ENCODE measurements at places on chromosomes 12 and 14. TPM values are rescaled to one million over a fixed set of nuclear protein-coding genes. Genes with fewer than 3 reads are reported as not detected.

ZDHHC22 gene
- not detected for total RNA-seq

DNA sequence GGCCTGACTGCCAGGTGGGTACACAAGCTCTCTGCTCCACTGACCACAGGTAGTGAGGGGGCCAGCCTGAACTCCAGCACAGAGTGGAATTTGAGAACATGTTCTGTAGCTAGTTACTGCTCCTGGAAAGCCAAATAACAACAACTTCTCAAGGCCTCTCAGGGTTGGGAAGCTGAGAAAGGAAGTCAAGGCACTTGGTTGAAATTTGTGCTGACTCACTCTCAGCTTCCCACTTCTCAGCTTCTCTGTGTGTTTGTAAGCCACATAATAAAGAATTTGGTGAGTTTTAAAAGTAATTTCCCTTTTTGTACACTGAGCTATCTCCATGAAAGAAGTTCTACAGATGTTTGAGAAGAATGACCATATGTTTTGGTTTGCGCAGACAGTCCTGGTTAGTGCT is 234.9 kb downstream of the KTN1 start:
- DNase-seq, result no peak

NDUFA12 gene
- 80.2 TPM for total RNA-seq

DNA sequence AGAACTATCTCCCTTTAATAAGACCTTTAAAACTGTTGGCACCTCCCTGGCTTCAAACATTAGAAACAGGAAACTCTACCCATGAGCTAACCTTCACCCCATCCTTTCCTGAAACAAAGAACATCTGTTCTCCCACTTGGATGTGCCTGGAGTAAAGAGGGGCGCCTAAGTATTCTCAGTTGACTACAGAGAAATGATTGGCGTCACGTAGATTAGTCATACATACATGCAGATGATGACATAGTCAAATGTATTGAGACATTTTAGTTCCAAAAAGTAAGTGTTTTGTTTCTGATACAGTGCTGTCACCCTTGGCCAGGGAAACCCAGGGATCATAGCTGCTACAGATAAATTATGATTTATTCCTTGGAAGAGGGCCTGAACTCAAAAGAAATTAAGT is 260.0 kb upstream of the PLEKHG7 start:
- DNase-seq, result no peak

GRCh38 chr14:34707722-34708121 is 6.7 kb downstream of the CFL2 start:
- DNase-seq, result no peak

DNA sequence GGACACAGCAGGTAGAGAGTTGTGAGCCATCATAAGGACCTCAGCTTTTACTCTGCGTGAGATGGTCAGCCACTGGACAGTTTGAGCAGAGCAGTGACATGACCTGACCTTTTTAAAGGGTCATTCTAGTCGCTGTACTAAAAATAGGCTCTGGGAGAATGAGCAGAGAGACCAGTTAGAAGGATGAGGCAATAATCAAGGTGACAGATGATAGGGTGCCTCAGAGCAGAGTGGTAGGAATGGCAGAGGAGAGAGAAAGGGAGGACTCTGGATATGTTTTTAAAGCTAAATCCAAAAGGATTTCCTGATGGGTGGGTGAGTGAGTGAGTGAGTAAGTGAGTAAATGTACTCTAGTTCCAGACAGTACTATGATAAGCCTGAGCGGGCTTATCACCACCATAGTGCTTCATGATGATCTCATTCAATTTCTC is 83.6 kb upstream of the ARHGAP5 start:
- no peak for DNase-seq

DNA sequence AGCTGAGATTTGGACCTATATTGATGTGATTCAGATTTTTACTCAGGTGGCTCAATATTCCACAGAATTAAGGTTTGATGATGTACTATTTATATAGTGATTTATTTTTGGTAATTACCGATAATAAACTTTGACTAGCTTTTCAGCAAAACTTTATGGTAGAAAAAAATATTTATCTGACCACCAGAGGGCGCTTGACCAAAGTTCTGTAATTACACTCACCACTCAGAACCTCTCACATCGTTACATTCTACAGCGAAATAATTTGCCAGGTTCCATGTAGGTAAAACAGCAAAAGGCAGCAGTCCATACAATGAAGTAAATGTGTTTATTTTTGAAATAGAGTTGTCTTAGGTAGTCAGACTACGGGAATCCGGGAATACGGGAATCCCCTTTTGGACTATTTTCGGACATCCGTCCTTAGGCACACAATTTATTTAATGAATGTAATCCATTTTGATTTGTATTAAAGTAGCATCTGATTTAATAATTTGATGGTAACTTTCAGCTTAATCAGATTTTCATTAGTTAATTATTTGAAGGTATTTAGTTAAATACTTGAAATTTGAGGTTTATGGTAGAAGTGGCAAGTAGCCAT is 143.0 kb upstream of the DDHD1 start:
- no peak for DNase-seq

DGKA gene
- total RNA-seq, result 95.9 TPM

SIX1 gene
- total RNA-seq, result not detected

GRCh38 chr14:43786066-43786762 is 720.9 kb downstream of the FSCB start:
- DNase-seq, result no peak

DNA sequence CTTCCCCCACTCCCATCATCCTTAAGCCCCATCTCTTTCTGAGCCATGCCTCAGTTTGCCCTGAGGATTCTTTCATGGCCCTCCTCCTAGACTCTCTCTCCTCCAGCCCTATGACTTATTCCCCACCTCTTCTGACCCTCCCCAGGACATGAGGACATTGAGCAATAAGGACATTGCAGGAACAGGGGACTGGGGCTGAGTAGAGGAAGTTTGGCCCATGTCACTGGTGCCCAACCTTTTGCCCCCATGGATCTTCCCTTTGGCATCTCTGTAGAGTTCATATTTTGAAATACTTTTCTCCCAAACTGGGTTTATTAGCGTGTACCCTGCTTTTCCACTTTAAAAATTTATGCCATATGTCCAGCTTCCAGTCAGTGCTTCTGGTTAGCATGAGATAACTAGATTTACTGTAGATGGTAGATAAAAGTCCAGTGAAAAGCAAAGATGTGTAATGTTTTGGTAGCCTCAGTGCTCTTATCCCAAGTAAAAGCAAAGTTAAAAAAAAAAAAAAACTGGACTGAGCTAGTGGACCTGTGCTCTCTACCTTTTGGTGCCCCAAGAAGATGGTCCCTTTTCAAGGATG is 6.1 kb upstream of the LRP1-AS start:
- no peak for DNase-seq

DNA sequence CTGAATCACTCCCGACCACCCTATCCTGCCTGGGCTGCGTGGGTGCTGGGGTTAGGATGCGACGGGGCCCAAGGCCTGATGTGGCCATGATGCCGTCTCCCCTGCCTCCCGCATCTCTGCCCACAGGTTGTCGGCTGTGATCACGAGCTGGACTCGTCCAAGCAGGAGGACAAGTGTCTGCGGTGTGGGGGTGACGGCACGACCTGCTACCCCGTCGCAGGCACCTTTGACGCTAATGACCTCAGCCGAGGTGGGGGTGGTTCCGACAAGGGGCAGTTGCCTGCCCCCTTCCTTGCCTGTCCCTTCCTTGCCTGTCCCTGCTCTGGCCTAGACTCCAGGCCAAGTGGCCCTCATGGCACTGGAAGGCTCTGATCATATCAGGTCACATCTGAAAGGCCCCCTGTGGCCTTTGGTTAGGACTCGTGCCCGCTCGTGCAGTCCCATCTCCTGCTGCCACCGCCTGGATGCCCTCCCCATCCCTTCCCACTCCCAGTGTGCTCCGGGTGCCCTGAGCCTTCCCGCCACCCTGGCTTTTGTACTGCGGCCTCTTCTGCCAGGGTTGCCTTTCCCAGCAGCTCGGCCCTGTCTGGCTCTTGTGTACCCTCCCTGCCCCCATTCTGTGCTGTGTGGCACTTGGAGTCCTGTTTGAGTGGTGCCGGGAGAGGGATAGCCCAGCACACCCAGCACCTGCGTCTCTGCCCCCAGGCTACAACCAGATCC is 13.6 kb downstream of the PAPLN start:
- DNase-seq, result no peak

MYL2 gene
- total RNA-seq, result not detected

GRCh38 chr14:52935833-52936232 is 15.0 kb downstream of the FERMT2 start:
- no peak for DNase-seq

DNA sequence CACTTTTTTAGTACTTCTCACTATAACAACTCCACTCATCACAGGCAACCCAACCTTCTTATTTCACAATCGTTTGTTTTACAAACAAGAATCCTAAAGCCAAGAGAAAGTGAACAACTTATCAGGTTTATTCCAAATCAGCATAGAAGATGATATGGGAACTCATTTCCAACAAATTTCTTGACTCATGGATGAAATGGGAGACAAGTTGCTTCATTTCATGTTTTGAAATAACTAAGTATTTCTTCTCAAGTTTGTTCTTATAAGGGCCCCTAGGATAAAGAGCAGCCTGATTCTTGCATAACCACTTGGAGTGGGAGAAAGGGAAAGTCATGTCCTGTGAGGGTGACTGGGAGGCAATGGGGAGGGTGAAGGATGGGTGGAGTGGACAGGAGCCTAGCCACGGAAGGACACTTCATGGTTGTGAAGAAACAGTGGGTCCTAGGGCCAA is 168.3 kb downstream of the DUSP6 start:
- DNase-seq, result no peak

- DNase-seq, result no peak
Observed at GRCh38 chr12:67026487-67027246, 242.5 kb upstream of the CAND1 start.

DNA sequence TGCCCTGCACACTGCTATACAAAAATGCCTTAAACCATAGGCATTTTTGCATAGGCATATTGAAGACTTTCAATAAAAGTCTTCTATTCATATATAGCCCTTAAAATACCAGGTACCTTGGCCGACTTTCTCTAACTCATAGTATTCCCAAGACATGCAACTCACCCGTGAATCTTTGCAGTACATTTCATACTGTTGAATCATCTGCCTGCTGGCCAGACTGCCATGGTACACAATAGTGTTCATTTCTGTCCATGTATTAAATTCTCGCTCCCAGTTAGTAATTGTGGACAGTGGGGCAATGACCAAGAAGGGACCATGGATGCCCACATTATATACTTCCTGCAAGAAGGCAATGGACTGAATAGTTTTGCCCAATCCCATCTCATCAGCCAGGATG is 24.3 kb upstream of the SUPT16H start:
- DNase-seq, result no peak

INHBC gene
- 0.10 TPM for total RNA-seq

DNA sequence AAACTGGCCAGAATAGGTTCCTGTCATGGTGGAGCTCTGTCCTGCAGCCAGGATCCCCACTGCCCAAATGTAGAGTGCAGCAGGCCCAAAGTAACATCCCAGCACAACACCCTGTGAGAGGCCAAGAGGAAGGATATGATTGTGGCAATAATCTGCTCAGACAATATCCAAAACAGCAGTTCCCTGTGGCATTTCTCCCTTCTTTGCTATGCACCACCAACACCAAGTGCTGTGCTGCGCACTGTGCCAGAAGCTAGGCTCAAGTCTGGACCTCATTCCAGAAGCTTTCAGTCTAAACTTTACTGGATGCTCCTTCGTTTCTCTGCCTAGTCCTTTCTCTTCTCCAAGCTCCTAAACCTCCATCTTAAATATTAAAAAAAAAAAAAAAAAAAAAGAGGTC is 33.4 kb downstream of the SLC11A2 start:
- no peak for DNase-seq

- DNase-seq, result no peak
Observed at GRCh38 chr12:123532808-123533649, 490 bp downstream of the RILPL1 start.

- no peak for DNase-seq
Observed at GRCh38 chr12:129052373-129052772, 199.1 kb downstream of the GLT1D1 start.

KRT83 gene
- total RNA-seq, result not detected

- DNase-seq, result no peak
Observed at GRCh38 chr14:69543341-69544115, 31.1 kb downstream of the CCDC177 start.
